ENCODE measurements at places on chromosomes 1 and 21.
A peak's percentile ranks its signal among the peaks of the same experiment; 100 is the strongest.

- DNase-seq, result no peak
Observed at GRCh38 chr1:36446271-36446670, 4.0 kb downstream of the OSCP1 start.

DNA sequence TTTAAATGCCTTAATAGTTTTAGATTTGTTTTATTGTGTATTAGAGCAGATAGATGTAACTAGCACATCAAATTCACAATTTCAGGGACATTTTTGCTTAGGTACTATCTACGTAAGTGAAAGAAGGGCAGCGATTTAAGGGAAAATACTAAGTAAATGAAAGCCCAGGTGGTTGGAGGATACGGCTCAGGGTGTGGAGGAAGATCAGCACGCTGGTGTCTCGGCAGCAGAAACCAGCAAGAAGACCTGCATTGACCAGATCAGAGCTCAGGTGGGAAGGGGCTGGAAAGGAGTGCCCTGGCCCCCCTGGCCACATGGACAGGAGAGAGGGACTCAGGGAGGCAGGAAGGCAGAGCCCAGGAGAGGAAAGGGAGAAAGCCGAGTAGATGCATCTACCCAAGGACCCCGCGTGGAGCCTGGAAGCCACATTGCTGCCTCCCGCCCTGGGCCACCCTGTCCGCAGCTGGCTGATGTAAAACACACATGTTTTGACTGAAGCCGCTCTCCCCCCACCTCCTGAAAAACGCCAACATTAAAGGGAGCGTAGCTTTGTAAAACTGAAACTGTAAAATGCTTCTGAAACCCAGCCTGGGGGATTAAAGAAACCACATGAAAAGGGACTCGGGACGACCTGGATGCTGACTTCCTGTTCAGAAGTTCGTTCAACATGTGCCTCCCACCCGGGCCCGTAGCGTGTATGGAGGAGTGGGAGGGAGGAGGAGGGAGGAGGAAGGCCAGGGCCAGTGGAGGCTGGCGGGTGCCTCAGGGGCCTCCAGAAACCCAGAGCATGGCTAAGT is 72.6 kb upstream of the TARDBP start:
- peak; percentile 42 for DNase-seq

GRCh38 chr1:59776960-59777852 is 37.5 kb upstream of the HOOK1 start:
- no peak for DNase-seq

- no peak for DNase-seq
Observed at GRCh38 chr1:113405573-113405972, 15.3 kb downstream of the MAGI3 start.

DNA sequence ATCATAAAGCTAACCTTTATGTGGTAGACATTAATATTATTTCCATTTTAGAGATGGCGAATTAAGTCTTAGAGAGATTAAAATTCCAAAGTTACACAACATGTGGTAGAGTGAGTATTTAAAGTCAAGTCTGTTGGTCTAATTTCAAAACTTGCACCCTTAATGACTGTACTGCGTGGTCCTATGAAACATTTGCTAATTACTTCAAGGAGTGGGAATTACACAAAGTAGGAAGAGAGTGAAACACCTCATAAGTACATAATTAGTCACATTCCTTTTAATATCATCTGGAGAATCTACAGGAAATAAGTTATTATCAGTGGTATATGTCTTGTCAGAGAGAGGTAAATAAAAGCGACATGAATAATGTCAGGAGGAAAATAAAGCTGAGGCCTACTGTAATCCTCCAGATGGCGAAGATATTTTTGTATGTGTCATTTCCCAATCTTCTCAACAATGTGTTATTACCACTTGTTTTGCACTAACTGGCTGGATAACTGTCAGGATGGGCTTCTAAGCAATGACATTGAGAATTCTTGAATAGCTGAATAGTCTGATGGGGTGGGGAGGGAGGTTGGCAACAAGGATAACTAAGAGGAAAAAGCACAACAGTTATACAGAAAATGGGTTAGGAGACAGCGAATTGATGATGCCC is 95.5 kb downstream of the TNFSF18 start:
- DNase-seq, result no peak

DNA sequence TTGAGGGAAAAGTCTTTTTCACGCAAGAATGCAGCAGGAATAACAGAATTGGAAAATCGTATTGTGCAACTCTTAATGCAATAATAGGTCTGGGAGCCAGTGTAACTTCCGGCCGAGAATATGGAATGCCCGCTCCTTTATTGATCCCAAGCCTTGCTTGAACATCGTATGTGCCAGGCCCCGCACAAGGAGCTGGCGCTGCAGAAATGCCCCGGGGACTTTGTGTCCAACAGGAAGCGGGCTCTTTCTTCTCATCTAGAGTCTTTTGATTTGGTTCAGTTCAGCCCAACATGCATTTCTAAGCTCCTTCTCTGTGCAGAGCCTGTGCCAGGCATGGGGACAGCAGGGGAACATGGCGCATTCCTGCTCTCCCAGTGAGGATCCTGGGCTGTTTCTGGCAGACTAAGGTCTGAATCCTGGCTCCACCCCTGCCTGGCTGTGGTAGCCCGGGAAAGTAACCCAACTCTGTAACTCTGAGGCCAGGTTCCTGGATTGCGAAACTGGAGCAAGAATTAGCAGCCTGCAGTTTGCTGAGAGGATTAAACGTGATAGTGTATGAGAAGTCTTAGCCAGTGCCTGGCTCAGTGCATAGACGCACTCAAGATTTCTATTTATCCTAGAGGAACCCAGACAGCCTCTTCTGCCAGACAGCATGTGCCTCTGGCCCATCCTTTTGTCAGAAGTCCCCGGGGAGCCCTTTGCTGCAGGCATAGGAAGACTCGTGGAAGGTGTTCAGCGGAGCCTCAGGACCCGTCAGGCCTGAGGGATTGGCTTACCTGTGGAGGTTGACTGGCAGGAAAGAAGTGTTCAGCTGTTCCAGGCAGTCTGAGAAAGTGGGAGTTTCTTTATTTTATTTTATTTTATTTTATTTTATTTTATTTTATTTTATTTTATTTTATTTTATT is 987 bp upstream of the CDCP2 start:
- no peak for DNase-seq

- DNase-seq, result no peak
Observed at GRCh38 chr1:165075725-165076370, 280.7 kb downstream of the LMX1A start.

- DNase-seq, result no peak
Observed at GRCh38 chr1:183175631-183176030, 10.4 kb upstream of the LAMC2 start.

GRCh38 chr1:113657556-113658063 is 101.7 kb downstream of the PHTF1 start:
- no peak for DNase-seq

Measured in stimulated activated CD4-positive, alpha-beta T cell treated with anti-CD3 and anti-CD28 coated beads, Interleukin-2, amount 100 ng/mL, for 48 hours (primary cell).